ENCODE measurements at places on chromosomes 6 and 20.

DNA sequence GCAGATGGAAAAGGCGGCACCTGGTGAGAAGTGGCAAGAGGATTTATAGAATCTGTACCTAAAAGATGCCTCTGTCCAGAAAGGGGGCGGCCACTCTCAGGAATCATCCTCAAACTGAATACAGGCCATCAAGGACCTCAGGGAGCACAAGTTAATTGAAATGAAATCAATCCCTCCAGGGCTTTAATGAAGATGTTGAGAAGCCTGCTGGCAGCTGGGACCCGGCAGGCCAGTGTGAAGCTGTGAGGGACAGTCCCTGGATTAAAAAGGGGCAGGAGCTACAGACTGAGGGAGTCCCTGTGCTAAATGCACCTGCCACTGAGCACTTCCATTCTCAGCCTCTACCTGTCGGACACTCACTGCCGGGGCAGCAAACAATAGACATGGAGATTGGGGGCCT lies 107.7 kb upstream of the GGTLC1 start:
- DNase-seq, result peak; percentile 83

- peak; percentile 90 for DNase-seq
These were observed 87.1 kb downstream of the INSM1 start for GRCh38 chr20:20454850-20455627.

DNA sequence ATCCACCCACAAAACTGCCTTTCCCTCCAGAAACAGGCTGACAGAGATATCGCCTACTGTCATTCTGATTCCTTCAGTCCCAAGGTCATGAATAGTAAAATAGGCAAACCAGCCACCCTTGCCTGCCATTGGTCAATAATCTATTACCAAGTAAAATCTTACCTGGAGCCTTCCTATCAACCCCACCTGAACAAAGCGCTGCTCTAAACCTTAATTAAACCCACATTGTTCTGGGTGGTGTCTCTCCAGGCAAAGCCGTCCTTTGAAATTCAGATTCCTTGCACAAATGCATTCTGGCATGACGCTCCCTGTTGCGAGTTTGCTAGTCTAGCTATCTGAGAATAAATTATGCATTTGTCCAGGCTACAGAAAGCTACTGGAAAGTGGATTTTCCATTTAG lies 291.6 kb upstream of the ECI2 start:
- DNase-seq, result no peak

DNA sequence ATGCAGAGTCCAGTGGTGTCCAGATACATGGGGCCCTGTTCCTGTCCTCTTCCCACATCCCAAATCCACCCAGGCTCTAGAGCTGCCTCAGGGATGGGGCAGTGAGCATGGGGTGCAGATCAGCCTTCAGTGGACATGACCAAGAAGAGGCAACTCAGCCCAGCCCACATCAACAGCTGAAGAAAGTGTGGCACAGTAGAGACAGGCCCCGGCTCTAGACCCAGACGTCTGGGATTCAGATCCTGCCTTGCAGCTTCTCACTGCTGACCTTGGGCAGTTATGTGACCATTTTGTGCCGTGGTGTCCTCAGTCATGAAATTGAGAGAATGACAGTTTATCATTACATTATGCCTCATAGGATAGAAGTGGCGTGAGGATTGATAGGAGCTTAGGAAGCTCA lies 54.6 kb upstream of the CST7 start:
- DNase-seq, result no peak

DNA sequence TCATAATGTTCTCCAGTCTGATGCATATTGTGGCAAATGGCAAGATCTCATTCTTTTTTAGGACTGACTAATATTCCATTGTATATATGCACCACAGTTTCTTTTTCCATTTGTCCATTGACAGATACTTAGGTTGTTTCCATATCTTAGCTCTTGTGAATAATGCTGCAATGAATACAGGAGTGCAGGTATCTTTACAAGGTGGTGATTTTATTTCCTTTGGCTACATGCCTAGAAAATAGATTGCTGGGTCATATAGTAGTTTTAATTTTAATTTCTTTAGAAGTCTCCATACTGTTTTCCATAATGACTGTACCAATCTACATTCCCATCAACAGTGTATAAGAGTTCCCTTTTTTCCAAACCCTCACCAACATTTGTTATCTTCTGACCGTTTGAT lies 97.5 kb downstream of the TRMT11 start:
- no peak for DNase-seq

DNA sequence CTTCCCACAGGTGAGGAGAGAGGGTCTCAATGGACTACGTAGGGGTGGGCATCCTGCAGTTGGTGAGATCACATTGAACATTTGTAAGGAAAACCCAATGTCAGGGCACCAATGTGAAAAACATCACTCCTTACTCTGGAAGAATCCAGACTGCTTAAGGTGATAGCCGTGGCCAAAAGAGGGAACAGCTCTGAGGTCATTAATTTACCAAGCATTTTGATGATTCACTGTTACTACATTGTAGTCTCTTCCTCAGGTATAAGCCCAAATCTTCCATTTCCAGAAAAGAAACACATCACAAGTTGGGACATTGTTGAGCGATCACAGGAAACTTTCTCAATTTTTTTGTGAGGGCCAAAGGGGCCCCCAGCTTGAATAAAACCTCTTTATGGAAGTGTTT lies 61.1 kb upstream of the SPTLC3 start:
- no peak for DNase-seq

DNA sequence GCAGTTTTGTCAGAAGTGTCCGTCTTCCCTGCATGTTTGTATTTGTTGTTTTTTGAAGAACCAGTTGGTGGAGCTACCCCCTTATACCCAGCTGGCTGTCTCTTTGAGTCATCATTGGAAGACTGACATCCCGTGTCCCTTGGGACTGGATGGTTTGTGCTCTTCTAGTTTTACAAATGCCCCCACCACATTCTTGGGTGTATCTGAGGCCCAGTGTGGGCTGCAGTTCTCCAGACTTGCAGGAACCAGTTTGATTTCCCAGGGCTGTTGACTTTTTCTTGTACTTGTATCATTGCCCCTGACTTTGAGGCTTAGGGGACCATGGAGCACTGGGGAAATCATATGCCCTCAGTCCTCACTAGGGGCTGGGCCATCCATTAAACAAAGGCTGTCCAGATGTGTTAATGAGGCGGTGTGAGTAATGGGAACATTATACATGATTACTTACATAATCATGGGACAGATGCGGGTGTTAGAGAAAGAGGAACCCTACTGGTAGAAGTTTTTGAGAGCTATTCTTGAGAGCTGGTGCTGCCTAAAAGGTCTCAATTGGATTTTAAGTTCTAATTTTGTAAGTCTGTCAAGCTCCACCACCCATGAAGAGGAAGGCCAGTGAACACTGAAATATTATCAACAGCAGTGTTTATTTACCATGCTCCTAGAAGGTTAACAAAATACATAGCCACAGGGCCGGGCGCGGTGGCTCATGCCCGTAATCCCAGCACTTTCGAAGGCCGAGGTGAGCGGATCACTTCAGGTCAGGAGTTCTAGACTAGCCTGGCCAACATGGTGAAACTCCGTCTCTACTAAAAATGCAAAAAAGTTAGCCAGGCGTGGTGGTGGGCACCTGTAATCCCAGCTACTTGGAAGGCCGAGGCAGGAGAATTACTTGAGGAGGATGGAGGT lies 8.5 kb downstream of the JARID2 start:
- peak; percentile 59 for DNase-seq

GRCh38 chr20:58131551-58132142 lies 96.8 kb downstream of the ANKRD60 start:
- DNase-seq, result no peak

- no peak for DNase-seq
These were observed 17.4 kb downstream of the COL20A1 start for GRCh38 chr20:63310265-63310991.

GRCh38 chr6:18101271-18101670 lies 21.2 kb downstream of the NHLRC1 start:
- no peak for DNase-seq

- DNase-seq, result no peak
These were observed 253.7 kb downstream of the MAFB start for GRCh38 chr20:40435146-40435895.

DNA sequence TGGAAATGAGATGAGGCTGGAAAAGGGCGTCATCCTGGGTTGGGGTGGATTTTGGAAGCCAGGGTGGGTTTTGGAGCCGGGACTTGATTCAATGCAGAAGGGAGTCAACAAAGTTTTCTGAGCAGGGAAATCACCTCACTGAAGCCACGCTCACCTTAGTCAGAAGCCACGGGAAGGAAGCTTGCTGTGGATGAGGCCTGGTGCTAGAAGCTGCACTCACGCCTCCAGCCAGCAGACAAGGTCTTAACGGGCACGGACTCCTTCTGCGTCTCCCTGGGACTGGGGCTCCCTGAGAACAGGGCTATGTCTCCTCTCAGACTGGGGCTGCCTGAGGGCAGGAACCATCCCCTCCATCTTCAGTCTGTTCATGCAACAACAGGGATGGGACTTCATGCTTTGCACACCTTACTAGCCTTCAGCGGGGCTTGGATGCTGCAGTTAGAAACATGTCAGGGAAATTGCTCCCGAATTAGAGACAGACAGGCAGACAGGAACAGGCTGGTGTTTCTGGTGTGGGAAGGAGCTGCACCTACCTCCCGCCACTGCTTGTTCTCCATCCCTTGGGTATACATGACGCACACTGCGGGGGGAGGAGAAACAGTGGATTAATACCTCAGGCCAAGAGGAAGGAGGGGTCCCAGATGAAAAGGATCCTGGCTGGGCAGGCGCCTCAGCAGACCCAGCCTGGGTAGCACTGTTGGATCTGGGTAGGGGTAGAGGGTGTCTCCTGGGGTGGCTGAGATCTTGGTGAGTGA lies 17.5 kb downstream of the CPNE5 start:
- no peak for DNase-seq

DNA sequence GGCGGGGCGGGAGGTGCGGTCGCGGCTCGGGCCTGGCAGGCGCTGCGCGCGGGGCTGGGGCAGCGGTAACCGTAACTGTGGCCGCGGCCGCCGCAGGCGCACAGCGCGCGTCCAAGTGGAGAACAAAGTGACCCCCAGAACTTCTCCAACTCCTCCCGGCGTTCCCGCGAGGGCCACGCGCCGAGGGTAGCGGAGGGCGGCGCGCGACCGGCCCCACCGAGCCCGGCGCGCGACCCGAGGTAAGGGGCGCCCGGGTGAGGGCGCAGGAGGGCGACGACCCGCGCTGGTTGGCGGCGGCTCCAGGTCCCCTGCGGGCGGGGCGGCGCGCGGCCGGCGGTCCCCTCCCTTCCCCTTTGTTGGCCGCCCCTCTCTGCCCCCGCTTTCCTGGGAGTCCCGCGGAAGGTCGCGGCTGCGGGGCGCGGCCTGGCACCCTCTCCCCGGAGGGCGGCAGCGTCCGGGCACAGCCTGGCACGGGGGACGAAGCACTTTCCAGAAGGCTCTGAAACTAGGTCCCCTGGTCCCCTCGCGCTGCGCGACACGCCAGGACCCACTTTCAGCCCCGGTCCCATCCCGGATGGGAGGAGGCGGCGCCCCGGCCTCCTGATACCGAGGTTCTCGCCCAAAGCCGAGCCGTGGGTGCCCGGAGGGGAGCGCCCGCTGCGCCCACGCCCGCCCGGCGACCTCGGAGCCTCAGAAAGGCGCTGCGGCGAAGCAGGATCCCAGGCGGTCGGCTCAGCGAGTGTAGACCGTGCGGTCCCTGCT lies at the start of gene TIAM2:
TSS of gene TIAM2 (plus strand) at position 62 of the 762 bp plus-strand sequence. CDS start 133,909 bp downstream, outside the sequence.
- DNase-seq, result no peak

DNA sequence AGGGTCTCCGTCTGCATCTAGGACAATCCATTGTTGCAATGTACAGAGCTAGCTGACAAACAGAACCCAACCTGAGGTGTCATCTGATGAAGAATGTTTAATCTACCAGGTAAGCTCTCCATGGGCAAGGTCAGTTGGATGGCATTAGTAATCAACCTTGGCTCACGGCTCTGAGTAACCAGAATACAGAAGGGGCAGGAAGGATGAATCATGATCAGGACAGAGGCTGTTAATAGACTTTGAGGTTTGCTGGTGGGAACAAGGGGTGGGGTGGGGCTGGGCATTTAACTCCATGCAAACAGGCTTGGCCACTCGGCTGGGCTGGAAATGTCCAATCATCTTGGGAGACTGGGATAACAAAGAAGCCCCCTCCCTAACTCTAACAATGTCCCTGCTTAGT lies 77.1 kb upstream of the MRPS10 start:
- no peak for DNase-seq

DNA sequence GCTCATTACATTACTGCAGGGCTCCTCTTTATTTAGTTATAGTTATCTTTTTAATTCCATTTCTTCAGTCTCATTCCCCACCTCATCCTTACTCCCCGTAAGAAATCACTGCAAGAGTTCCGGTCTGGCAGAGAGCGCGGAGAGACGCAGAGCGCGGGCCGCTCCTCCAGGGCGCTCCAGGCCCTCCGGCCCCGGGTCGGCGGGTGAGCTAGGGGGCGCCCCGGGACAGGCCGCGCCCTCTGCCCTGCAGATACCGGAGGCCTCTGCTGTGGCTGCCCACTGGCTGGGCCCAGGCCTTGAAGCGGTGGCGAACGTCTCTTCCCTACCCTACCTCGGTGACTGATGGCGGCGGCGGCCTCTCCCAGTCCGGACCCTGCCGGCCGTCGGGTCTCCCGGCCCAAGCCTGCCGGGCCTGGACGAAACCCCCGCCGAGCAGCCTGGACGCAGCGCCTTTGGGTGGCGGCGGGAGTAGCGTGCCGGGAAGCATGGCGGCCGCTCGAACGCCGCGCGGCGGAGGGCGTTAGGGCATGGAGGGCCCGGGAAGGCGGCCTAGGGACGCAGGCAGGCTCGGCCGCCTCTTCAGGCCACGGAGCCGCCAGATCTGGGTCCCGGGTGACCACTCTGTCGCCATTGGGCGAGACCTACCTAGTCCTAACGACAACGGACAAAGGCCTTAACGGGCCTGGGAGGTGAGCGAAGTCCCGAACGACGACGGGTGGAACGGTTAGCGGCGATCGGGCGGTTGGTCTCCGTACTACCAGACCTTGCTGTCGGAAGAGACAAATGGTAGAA lies 16.4 kb upstream of the HMGN4 start:
- DNase-seq, result peak; percentile 60

DNA sequence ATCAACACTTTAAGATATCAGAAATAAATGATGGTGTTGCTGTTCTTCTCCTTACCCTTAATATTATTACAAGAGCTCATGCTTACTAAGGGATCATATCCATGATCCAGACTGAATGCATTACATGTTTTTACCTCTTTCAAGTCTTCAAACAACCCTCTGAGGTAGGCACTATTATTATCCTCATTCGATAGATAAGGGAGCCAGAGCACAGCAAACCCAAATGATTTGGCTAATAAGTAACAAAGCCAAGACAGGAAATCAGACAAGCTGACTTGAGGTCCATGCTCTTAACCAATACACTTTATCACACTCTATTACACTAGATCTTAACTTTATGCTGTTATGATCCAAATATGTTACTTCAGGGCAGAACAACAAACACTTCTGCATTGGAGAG lies 145.9 kb downstream of the RALGAPA2 start:
- DNase-seq, result no peak

DNA sequence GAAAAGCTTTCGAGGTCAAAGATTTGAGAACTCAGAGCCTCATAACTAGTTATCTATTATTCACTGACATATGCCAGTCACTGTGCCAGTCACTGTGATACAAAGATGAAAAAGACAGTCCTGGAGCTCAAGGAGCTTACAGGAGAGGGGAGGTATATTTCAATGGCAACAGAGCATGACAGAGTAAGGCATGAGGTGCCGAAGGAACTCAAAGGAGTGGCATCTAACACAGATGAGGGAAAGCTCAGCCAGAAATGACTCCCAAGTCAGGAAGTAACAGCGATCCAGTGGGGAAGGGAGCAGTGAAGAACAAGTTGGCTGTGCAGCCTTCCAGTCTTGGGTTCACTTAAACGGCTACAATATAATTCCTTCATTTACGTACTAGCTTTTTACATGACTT lies 46.6 kb downstream of the DTNBP1 start:
- DNase-seq, result no peak
